ENCODE measurements at places on chromosomes 7 and 10. TPM values are rescaled to one million over a fixed set of nuclear protein-coding genes. Genes with fewer than 3 reads are reported as not detected.

The DYNC1I1 gene
- 2.0 TPM for polyA plus RNA-seq

DNA sequence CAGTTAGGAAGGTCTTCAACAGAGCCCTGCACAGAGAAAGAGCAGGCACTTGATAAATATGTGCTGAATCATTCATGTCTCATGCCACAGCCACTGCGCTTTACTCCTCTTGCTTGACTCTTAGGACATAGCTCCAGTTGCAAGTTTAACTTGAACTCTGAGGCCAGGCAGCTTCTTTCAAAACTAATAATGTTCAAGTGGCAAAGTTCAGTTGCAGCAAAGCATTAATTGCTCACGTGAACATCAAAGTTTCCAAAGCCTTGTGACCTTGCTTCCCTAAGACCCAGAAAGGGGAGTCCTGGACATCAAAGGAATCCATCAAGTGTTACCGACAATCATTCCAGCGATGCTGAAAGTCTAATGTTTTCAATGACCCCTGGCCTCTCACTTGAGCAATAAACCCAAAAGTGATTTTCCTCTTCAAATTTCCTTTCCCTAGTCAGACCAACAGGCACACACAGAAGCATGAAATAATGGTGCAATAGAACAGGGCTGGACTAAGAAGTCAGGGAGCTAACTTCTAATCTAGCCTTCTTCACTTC is 21.8 kb upstream of the TECTB start:
- H3K27me3 ChIP-seq = no peaks in the 10 kb centered on the region
- no peaks in the 10 kb centered on the region for H3K36me3 ChIP-seq
- H3K4me3 ChIP-seq = no peak overlapping the region
- H3K4me1 ChIP-seq = no peaks in the 10 kb centered on the region
- no peak for DNase-seq

The ECHDC3 gene
- polyA plus RNA-seq = 7.3 TPM

GRCh38 chr7:4018601-4019316 is 663.3 kb upstream of the FOXK1 start:
- no peaks in the 10 kb centered on the region for H3K36me3 ChIP-seq
- peaks cover 9% of the 10 kb centered on the region for H3K4me1 ChIP-seq

GRCh38 chr10:132957981-132958882 is 15.9 kb upstream of the CFAP46 start:
- no peak overlapping the region for H3K27ac ChIP-seq
- no peak for DNase-seq
- no peaks in the 10 kb centered on the region for H3K27me3 ChIP-seq

GRCh38 chr10:98029149-98030092 is 1.0 kb downstream of the CRTAC1 start:
- H3K27me3 ChIP-seq = peaks cover 53% of the 10 kb centered on the region
- no peak overlapping the region for H3K27ac ChIP-seq
- H3K36me3 ChIP-seq = no peaks in the 10 kb centered on the region
- H3K4me3 ChIP-seq = no peak overlapping the region

The HEPACAM2 gene
- polyA plus RNA-seq = not detected
